GM12891 (cell line): ENCODE measurements at places on chromosomes 12 and 14.

DNA sequence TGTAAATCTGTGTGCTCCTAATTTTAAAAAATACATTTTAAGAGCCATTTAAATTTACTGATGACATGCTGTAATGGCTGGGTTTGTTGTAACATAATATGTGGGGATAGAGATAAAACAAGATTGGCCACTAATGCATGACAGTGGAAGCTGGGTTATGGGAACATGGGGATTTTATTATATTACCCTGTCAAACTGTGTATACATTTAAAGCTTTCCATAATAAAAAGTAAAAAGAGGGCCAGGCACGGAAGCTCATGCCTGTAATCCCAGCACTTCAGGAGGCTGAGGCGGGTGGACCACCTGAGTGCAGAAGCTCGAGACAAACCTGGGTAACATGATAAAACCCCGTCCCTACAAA is 9.1 kb downstream of the TMEM233 start:
- DNase-seq: no peak

DNA sequence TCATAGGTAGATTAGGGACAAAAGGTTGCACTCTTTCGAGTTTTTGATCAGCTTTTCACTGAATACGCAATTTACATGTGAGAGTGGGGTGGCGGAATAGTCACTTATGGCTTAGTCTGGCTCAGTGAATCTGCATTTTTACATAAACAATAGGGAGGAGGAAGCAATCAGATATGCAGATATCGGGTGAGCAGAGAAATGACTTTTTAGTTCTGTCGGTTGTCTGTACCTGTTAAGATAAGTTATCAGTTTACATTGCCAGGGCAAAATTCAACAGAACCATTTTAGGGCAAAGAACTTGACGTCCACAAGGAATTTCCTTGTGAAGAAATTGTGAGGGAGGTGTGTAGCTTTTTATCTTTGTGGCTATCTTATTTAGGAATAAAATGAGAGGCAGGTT is 15.4 kb upstream of the EGLN3 start:
- no peak for DNase-seq

DNA sequence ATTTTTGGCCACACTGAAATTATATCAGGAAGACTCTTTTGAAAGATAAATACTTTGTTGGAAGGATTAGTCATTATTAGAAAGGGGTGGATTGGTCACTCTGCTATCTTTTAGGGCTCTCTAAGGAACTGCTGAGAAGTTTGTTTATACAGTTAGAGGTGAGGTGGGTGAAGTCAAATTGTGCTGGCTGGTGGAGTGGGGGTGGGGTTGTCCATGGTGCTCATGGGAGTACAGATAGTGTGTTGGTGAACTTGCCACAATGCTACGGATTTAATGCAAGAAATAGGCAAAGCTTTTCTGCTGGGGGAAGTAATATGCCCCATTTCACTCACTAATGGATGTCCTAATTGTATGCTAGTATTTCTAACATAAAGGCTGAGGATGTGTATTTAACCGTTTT is 35.8 kb downstream of the SUSD6 start:
- no peak for DNase-seq

- no peak for DNase-seq
Observed at GRCh38 chr14:68843471-68844209, 50.8 kb upstream of the ZFP36L1 start.

- no peak for DNase-seq
Observed at GRCh38 chr12:19432309-19433170, 6.8 kb upstream of the AEBP2 start.

- no peak for DNase-seq
Observed at GRCh38 chr14:69263771-69264170, 3.8 kb downstream of the GALNT16 start.

- DNase-seq: no peak
Observed at GRCh38 chr12:119808441-119808840, 68.7 kb downstream of the CIT start.

- DNase-seq: no peak
Observed at GRCh38 chr12:111840807-111841206, 1.2 kb upstream of the MAPKAPK5 start.

- DNase-seq: no peak
Observed at GRCh38 chr14:104658325-104658712, 31.1 kb upstream of the INF2 start.

DNA sequence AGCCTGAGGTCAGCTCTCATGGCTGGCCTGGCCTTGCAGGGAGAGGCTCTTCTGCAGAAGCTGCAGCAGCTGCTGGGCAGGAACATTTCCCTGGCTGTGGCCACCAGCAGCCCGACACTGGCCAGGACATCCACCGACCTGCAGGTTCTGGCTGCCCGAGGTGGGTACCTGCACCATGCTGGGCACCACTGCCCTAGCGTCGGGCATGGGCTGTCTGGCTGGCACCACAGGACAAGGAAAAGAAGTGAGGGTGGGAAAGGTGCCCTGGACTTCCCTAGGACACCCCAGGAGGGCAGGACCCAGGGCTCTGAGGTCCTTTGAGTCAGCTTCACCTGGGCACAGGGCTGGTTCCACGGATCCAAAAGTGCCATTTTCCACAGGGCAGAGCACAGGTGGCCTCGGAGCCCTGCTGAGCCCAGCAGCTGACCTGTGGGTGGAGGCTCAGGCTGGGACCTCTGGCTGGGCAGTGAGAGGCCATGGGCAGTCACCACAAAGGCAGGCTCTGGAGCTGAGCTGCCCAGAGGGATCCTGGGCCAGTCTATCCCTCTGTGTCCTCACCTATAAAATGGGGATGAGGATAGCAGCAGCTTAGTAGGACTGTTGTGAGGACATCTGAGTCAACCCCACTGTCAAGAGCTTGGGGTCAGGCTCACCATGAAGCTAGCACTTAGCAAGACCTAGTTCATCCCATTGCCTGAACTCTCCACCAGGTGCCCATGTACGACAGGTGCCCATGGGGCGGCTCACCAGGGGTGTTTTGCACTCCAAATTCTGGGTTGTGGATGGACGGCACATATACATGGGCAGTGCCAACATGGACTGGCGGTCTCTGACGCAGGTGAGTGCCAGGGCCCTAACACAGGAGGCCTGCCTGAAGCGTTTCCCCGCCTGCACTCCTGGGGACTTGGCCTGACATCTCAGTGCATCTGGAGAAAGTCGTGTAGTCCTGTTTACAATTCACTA is 4.9 kb downstream of the PLD4 start:
- no peak for DNase-seq

DNA sequence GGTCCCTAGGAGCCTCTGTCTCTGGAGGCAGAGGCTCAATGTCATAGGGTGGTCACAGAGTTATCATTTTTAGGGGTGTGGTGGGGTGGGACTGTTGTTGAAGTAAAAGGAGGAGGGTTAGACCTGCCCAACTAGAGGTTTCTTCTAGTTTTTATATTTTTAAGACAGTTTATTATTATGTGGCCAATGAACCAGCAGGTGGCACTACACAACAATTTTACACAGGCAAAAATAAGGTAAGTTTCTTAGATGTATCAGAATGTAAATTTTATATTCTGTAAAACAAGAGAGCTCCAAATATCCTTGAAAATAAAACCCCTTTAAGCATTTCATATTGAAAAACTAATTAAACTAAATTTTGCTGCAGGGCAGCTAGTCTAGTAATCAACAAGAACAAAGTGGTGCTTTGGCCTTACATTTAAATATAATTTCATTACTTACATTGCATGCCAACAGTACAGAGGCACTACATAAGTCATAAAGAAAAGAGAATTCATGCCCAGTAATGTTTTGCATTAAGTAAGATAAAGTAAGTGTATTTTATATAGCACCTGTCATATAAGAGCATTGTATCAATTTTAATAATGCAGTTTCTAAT is 22.2 kb upstream of the OVCH1 start:
- DNase-seq: no peak

DNA sequence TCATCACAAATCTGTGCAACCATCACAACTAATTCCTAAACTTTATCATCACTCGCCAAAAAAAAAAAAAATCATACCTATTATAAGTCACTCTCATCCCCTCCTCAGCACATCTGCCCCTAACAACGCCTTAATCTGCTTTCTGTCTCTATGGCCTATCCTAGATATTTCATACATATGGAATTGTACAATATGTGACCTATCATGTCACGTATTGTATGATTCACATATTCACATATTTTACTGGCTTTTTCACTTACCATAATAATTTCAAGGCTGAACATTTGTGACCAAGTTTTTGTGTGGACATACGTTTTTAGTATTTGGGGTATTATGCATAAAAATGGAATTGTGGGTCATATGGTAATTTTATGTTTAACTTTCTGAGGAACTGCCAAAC is 400.7 kb downstream of the DAD1 start:
- DNase-seq: no peak

DNA sequence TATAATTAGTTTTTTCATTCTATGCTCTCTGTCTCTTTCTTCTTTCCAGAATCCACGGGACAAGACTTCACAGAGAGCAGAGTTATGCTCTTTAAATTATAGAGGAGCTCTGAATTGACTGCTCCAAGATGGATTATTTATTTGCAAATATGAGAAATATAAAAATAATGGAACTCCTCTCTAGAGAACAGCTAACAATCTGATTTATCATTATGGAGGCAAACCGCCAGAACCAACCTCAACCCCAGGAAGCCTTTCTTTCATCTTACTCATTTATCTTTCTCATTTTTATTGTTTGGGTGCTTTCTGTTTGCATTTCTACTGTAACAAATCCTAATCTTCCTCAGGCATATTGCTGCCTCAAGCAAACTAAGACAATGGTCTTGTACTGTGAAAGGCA is 216.5 kb downstream of the C12orf50 start:
- no peak for DNase-seq

DNA sequence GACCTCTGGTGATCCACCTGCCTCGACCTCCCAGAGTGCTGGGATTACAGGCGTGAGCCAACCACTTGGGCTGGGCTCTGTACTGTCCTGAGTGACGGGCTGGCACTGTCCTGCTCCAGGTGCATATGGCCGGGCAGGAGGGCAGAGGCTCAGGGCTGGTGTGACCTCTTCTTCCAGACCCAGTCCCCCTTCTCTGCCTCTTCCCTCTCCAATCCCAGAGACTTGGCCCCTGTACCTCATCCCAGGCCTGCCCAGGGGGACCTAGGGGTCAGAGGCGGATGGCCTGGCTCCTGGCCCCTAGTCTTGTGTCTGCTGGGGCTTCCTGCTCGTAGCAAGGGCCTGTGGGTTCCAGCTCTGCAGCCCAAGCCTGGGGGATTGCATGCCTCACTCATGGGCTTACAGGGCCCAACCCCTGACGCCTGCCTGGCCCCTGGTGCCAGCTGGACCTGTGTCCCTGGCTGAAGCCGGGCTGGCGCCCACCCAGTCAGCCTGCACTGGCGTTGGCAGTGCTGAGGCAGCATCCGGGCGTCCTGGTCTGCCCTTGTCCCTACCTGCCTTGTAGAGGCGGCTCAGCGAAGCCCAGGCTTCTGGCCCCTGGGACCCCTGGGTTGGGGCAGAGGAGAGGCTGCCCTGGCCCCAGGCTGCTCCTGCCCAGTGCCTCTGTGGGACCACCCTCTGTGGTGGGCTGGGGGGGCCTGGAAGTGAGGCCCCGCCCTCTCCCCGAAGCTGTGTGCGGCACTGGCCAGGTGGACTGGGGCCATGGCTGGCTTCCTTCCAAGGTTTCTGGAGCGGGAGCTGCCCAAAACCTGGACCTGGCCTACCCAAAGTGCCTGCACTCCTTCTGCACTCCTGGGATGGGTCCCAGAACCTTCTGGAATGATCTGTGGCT is 4.3 kb downstream of the TEDC1 start:
- DNase-seq: no peak

GRCh38 chr12:40907115-40907527 is 214.9 kb downstream of the CNTN1 start:
- no peak for DNase-seq

DNA sequence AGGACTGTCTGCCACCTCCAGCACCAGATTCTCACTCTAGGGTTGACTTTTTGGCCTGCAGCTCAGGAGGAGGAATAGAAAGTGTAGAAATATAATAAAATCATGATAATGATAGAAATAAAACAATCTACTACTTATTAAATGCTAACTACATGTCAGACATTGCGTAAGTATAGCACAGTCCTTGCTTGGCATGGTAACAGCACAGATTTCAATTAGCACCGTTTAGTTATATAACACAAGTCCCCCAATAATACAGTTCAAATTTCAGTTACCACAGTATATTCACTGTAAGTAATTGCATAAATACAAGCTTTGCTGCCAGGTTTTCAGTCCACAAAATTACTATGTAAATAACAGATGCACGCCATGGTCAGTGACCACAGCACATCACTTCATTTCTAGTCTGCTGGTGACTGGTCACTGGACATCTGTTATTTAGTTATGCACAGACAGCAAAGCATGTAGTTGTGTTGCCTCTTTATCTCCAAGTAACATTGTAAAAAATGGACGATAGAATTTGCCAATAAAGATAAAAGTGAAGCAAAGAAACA is 6.5 kb upstream of the GLT8D2 start:
- no peak for DNase-seq

- no peak for DNase-seq
Observed at GRCh38 chr14:21702316-21702715, 28.7 kb upstream of the OR4E1 start.

- no peak for DNase-seq
Observed at GRCh38 chr12:66092559-66093269, 37.8 kb downstream of the LLPH start.

DNA sequence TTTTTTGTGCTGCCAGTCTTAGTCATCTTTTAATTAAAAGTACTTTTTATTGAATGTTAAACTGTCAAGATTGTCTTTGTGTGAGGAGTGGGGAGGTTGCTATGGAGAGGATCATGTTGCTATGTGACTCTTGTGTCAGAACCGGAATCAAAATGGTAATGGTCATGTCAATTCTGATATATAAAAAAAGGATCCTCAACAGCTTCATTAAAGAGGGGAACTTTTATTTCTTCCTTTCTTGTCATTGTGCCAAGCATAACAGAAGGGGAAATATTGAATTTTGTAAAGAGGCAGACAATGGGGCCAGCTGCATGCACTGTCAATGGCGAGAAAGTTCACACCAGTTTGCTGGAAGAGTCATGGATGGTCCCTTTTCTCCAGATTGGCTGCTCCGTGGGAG is 564.8 kb downstream of the VRK1 start:
- DNase-seq: no peak

GRCh38 chr12:124433147-124433874 is 134.1 kb downstream of the NCOR2 start:
- DNase-seq: no peak

DNA sequence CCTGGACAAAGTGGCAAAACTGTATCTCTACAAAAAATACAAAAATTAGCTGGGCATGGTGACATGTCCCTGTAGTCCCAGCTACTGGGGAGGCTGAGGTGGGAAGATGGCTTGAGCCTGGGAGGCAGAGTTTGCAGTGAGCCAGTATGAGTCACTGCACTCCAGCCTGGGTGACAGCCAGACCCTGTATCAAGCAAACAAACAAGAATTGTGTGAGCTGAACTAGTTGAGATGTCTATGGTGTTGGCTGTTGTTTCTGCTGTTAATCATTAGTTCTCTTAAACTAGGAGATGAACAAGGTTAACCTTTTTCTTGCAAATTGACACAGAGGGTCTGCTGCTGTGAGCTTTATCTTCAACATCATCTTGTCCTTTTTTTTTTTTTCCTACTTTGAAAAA is 23.6 kb downstream of the RASSF3 start:
- no peak for DNase-seq

- DNase-seq: no peak
Observed at GRCh38 chr12:79347866-79348265, 342.9 kb downstream of the PAWR start.

GRCh38 chr14:33414041-33414440 is 475.4 kb downstream of the NPAS3 start:
- DNase-seq: no peak

GRCh38 chr12:27464220-27464554 is 17.7 kb downstream of the SMCO2 start:
- no peak for DNase-seq
